ENCODE measurements at places on chromosomes 6 and 20.

- DNase-seq: no peak
Observed at GRCh38 chr6:38996676-38997075, 51.9 kb upstream of the GLP1R start.

- no peak for DNase-seq
Observed at GRCh38 chr6:44699851-44700250, 312.3 kb downstream of the CDC5L start.

GRCh38 chr6:28748192-28748591 is 175.6 kb downstream of the TRIM27 start:
- DNase-seq: no peak

DNA sequence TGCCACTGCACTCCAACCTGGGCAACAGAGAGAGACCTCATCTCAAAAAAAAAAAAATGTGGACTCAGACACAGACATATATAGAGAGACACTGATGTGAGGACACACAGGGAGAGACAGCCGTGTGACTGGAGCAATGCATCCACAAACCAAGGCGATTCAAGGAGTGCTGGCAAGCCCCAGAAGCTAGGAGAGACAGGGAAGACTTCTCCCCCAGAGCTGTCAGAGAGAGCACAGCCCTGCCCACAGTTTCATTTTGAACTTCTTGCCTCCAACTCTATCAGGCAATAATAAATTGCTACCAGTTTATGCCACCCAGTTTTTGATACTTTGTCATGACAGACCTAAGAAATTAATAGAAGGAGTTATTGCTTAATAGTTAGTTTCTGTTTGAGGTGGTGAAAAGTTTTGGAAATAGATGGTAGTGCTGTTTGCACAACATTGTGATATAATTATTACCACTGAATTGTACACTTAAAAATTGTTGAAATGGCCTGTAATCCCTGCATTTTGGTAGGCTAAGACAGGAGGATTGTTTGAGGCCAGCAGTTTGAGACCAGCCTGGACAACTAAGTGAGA is 5.1 kb upstream of the MDFI start:
- no peak for DNase-seq

- no peak for DNase-seq
Observed at GRCh38 chr6:108157981-108158525, 7.8 kb upstream of the NR2E1 start.

DNA sequence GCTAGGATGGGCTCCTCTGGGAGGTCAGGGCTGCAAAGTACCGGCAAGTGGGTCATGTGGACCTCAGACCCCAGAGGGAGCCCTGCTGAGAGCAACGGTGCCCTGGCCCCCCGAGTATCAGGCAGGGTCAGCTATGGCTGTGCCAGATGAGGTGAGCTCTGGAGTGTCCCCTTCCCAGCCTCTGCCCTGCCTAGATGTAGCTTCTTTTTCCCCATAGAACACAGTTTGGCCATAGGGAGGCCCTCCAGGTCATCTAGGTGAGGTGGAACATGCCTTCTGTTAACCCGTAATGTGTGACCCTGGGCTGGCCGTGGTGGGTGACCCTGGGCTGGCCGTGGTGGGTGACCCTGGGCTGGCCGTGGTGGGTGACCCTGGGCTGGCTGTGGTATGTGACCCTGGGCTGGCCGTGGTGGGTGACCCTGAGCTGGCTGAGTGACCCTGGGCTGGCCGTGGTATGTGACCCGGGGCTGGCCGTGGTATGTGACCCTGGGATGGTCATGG is 21.2 kb upstream of the PCMTD2 start:
- DNase-seq: no peak

DNA sequence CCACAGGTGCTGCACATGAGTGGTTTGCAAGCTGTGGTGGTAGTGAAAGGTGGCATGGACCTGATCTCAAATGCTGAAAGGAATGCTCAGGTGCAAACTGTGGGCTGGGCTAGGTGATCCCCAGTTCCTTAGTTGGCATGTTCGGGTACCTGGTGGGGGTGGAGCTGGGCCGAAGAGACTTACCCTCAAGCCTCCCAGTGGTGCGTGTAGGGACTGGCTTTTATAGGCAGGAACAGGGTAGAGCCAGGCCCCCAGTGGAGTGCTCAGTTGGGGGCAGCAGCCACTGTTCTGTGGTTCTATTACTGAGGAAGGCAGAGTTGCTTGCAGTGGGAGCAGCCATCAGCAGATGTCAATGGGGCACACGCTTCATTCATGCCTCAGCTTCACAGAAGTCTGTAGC is 399.8 kb downstream of the HTR1B start:
- DNase-seq: no peak

GRCh38 chr6:149364557-149364956 is 35.5 kb upstream of the SUMO4 start:
- no peak for DNase-seq

DNA sequence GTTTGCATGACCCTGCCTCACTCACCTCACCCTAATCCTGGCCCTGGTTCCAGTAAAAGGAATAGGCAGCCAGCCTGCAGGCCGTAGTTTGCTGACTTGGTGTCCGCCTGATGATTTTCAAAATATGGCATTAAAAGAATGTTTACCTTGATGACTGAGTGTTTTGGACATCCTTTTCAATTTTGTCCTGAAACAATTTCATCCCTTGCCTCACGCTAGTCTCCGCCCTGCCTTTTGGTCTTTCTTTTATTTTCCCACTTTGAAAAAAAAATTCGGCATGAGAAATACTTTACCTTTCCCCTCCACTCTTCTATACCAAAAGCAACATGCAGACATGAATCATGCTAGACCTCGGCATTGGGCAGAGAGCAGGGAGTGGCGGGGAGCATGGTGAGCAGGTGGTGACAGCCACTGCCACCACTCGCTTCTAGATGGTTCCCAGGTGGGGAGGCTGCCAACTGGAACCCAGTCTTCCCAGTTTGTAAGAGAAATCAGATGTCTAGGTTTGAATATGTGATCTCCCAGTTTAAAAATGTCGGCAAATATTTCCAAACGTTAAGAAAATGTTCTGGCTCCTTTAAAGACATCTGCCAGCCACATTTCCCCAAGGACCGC is 9.4 kb downstream of the CD40 start:
- no peak for DNase-seq

DNA sequence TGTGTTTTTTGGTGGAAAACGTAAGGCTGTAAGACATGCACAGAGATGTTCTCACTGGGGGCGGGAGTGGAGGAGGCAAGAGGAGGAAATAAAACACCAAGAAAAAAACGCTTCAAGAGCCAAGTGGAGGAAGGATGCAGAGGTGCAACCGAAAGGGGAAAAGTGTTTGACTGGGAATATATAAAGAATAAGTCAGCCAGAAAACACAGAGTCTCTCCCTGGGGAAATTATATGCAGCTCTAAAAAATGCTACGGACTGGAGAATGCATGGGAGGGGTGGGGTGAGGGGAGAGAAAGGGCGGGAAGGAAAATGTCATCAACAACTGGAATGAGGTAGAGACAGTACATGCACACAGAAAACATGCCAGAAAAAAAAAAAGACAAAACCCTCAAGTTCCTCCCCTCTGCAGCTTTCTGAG is 133.5 kb downstream of the SCML4 start:
- DNase-seq: no peak

DNA sequence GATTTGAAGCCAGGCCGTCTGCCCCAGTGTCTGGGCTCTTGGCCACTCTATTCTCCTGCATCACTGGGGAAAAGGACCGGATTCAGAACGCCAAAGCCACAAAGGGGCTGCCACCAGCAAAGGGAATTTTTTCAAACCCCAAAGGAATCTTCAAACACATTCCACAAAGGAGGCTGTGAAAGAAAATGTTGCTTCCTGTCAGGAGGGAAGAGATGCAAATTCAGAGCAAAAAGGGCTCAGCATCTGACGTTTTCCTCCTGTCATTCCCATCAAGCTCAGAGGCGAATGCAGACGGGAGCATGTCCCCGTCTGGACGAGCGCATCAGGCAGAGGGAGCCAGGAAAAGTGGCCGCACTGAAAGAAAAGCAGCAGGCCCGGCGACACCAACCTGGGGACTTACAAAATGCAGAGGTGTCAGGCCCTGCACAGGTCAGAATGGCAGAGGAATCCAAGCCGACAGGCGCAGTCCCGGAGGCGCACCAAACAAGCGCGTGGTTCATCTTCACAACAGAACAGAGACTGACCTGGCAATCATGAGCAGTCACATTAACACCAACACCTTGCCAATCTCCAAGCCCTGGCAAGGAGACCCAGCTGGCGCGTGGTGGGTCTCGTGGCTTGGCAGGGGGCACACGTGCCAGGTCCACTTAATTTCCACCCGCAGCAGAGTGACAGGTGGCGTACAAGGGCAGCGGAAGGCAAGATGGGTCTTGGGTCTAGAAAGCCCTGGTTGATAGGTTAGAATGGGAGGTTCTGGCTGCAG is 62.8 kb downstream of the GRM4 start:
- no peak for DNase-seq

DNA sequence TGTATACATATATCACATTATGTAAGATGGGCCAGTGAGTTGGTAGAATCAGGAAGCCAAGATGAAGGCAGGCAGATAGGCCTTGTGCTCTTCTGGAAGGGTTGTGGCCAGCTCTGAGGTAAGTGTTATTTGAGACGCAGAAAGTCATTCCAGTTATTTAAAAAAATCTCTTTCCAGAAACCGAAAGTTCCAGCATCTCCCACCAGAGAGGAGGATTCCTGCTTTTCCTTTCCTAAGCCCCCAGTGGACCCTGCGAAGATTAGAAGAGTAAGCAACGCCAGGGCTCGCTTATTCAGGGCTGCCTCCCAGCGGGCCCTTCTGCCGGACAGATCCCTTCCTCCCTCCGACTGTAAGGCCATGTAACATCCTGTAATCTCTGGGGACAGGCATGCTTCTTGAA is 20.4 kb downstream of the ARMC2 start:
- DNase-seq: no peak

- DNase-seq: no peak
Observed at GRCh38 chr6:134878136-134878535, 71.8 kb downstream of the ALDH8A1 start.

- DNase-seq: no peak
Observed at GRCh38 chr6:159753081-159753872, 8.6 kb upstream of the ACAT2 start.

DNA sequence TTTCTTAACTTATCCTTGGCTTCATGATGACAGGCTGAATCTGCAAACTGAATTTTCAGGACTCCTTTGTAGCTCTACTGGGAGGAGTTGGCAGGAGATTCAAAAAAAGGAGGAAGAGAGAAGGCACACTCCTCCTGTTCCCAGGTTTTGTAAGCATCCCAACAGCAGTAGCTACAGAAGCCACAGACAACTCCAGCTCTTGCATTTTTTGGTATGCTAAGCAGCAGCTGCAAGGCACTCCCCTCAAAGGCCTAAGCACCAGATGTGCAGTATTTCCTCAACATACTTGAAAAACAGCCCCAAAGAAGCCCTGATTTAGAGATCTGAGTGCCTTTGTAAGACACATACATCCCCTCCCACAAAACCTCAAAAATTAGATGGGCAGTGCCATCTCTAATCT is 328.6 kb upstream of the SYNCRIP start:
- no peak for DNase-seq

GRCh38 chr20:14431568-14431967 is 94.2 kb upstream of the FLRT3 start:
- no peak for DNase-seq

GRCh38 chr6:113148566-113148965 is 708.6 kb upstream of the MARCKS start:
- DNase-seq: no peak

DNA sequence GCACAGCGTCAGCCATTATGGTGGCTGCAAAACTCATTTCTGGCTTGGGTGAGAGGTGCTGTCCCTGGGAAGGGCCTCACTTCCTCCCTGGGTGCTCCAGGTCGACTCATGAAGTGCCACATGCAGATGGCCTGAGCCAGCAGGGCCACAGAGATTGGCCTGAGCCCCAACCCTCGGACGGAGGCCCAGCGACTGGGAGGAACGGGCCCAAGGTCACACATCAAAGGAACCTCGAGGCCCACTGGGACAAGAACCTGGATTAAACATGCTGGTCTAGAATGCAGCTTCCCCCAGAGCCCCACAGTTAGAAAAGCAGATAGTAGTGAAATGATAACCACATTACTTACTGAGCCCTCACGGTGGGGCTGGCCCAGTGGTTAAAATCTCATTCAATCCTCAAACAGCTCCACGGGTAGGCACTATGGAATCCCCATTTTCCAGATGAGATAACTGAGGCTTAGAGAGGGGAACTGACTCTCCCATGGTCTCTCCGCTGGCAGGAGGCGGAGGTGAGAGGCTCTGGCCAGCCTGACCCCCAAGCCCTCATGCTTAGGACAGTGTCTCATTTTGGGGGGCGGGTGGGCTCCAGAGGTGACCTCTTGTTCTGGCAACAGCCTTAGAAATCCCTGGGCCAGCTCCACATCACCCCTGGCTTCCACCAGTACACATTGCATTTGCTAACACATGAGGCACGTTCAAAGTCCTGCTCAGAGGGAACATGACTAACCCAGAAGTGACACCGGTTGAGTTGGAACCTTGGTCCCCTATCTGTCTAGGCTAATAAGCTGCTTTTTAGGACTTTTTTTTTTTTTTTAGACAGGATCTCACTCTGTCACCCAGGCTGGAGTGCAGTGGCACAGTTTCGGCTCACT is 53.0 kb downstream of the SRC start:
- no peak for DNase-seq

GRCh38 chr20:9392892-9393857 is 121.2 kb upstream of the LAMP5 start:
- peak; percentile 41 for DNase-seq

DNA sequence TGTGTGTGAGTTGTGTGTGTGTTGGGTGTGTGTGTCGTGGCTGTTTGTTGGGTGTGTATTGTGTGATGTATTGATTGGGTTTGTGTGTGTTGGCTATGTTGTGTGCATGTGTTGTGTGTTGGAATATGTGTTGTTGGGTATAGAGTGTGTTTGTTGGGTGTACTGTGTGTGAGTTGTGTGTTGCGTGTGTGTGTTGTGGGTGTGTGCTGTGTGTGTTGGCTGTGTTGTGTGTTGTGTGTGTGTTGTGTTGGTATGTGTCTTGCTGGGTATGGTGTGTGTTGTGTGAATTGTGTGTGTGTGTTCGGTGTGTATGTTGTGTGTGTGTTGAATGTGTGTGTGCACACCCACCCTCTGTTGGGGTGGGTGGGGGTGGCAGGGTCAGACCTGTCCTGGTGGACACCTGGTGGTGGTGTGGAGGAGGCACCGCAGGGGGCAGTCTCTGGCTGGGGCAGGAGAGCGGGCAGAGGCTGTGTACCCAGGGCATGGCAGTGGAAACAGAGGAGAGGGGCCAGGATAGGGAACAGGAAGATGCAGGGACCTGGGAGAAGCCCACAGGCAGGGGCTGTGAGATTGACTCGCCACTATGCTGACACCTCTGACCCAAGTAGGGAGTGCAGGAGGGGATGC is 25.5 kb upstream of the PXDC1 start:
- DNase-seq: no peak

- no peak for DNase-seq
Observed at GRCh38 chr20:54118220-54119001, 48.0 kb upstream of the BCAS1 start.

DNA sequence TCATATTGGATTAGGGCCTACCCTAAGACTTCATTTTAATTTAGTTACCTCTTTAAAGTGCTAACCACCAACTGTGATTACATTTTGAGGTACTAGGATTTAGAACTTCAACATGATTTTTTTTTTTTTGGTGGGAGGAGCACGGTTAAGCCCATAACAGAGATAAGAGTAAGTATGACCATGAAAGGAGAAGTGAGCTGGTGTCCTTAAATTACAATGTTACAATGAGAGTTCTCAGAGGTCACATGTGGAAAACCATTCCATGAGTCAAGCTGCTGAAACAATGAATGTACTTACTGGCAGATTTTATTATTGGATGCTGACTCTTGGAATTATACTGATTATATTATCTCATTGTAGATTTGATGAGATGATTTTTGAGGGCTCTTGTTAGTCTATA is 779.3 kb upstream of the CITED2 start:
- DNase-seq: no peak

All from globus pallidus (tissue), 1 donor.